ENCODE measurements at places on chromosomes 12 and 14. TPM values are rescaled to one million over a fixed set of nuclear protein-coding genes. Genes with fewer than 3 reads are reported as not detected.

DNA sequence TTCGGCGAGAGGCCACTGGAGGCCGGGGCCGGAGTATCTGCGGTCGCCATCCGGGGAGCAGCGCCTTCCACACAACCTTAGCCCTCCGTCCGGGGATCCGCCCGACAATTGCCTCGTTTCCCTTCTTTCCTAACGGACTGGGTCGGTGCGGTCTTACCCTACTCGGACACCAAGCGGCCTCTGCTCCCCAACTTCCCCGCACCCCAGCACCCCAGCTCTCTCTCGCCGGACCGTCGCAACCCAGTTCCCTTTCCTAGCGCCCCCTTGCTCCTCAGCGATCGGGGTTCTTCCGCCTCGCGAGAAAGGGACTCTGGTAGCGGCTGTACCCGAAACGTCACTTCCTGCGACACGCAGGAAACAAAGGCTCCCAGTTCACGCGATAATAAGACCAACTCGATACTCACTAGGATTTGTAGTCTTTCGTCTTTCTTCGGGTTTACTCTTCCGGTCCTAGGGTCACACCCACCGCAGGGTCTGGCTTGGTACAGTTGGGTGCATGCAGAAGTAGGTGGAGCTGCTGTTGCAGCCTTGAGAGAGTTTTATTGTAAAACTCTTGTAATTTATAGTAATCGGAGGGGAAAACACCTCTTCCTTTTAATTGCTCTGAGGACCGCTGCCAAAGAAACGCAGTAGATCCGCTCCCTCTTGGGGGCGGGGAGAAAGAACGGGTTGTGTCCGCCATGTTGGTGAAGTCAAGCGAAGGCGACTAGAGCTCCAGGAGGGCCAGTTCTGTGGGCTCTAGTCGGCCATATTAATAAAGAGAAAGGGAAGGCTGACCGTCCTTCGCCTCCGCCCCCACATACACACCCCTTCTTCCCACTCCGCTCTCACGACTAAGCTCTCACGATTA lies at the start of the genes THAP2 and ZFC3H1:
Gene THAP2, plus strand, starts transcription at position 741 of the 850 bp plus-strand sequence. CDS start 209 bp downstream, outside the sequence.
Gene ZFC3H1, minus strand, starts transcription at position 288 of the 850 bp plus-strand sequence. Its CDS starts 238 bp downstream, at position 50.
- DNase-seq: peak; percentile 95

DNA sequence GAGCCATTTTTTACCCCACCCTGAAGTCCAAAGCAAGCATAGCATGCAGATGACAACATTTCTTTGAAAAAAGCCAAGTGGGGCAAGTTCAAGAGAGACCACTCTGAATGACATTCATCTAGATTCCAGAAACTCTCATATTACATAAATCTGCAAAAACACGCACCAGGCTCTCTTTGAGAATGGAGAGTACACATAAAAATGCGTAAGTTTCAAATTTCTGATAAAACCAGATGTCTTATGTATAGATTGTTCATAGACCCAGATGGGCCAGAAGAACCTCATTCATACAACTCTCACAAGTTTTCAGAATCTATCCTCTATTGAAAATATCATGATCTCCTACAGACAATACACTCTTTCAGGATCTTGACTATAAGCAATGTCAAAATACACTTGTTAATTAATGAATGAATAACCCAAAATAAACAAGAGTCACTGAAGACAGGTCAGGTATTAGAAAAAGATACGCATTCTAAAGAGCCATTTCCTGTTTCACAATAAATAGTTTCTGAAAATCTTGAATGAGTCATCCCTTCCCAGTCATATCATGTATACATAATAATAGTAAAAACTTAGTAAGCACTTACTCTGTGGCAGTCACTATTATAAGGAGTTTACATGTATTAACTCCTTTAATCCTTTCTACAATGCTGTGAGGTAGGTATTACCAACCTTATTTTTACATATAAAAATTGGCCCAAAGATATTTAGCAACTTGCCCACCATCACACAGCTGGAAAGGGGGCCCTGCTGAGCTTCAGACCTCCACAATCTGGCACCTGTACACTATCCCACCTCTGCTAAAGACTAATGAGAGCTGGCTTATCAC lies 72.0 kb downstream of the PPP2R5E start:
- DNase-seq: no peak

GRCh38 chr14:33848706-33849454 lies 102.0 kb downstream of the EGLN3 start:
- DNase-seq: peak; percentile 77

GRCh38 chr12:40614923-40615322 lies 77.3 kb upstream of the CNTN1 start:
- DNase-seq: no peak

KIF26A gene
- 17.1 TPM for total RNA-seq

DNA sequence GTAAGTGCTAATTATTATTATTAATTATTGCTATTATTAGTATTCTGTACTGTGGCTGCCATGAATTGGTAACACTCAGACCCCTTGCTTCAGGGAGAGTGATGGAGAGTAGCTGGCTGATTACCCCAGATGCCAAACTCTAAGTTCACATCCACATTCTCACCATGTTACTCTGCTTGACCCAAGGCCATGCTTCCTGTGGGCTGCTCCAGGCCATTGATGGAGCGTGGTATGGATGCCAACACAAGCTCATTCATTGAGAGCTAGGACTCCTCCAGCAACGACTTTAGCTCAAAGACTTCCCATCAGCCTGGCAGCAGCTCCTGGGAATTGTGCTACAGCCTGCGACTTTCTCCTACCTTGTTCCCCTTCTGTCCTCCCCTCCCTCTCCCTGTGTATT lies 233.4 kb downstream of the MSRB3 start:
- no peak for DNase-seq

DNA sequence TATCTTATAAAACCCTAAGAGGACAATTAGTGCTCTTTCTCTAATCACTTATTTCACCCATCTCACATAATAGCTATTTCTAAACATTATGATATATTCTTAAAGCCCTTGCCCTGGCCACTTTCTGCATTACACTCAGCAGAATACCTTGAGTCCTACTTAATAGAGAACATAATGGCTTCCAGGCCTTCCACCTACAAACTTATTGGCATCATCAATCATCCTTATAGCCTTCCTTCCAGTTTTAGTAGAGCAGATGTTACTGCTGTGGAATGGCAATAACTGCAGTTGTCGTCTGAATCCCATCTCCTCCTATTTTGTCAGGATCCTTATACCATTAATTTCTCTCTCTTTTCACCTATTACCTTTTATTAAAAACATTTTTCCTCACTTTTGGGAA lies 1127.4 kb downstream of the LRFN5 start:
- DNase-seq: no peak

VCPKMT gene
- total RNA-seq: 4.2 TPM

TAS2R14 gene
- total RNA-seq: 4.9 TPM

DNA sequence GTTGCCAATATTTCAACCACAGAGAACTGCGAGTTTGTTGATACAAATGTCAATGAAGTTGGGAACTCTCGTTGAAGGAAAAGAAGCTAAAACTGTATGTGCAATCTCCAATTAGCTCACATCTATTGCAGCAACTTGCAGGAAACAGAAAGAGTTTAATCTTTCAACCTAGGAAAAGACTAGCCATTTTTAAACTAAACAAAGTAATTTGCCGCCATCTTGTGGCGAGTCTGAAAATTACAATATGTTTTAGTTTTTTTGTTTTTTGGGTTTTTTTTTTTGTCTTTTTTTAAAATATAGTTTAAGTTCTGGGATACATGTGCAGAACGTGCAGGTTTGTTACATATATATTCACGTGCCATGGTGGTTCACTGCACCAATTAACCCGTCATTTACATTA lies 131.2 kb upstream of the FOXG1 start:
- no peak for DNase-seq

APOF gene
- not detected for total RNA-seq

- DNase-seq: no peak
Measured at GRCh38 chr12:129901254-129901653, 2.6 kb downstream of the TMEM132D start.

DNA sequence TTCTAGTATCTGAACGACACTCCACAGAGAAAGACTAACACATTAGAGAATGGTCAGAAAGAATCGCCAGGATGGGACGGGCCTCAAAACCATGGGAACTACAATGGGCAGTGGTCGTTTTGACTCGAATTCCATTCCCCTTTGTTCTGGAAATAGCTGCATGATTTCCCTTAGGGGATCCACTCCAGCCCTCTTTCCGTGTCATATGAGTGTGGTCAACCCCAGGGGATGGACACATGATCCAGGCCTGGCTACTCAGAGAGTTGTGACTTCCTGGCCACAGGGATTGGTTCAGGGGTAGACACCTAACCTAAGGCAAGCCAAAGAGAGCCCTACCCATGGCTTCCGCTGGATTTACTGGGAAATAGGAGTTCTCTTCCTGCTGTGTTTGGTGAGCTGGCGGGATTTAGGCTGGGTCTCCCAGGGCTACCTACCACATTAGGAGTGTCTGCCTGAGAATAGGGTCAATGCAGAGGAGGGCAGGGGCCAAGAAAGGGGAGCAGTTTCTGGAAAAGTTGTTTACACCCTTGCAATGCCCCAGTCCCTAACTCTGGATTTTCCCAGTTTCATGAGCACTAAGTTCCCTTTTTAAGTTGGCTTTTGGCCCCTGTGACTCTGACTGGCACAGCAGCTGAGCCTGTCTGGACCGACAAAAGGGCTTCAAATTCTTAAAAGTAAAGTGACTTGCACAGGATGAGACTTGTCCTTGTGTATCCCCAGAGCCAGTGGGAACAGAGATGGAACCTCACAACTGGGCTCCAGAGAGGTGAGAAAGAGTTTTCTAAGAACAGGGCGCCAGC lies 28.1 kb upstream of the GPATCH2L start:
- no peak for DNase-seq
